ENCODE measurements at places on chromosomes 12 and 14.

DNA sequence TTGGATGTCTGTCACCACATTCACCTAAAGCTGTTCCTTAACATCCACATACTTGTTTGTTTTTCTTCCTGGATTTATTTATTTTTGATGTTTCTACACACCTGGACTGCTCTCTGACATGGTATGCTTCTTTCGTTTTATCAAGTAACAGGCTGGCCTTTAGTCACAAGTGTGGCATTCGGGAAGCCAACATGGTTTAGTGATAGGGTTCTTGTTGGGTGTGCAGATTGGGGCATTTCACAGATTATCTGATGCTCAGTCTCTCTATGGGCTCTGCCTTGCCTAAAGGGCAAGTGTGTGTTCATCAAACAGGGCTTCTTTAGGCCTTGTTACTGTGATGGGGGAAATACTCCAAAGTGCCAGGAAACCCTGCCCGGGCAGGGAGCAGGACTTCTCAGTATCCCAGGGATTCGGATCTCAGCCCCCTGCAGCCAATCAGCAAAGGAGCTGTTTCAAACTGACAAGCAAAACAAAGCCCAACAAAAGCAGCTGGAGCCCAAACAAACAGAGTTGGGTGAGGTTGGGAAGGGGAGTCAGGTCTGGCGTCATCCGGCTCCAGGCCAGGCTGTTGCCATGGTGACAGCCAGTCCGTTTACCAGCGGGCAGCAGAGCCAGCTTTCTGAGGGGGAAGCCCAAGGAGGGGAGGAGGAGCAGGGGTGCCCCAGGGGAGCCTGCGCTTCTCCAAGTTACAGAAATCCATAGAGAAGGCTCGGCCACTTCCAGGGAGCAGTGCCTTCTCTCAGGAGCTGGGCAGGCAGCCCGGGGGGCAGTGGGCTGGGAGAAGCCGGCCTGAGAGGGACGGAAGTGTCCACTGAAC, 31.9 kb downstream of the FOS start:
- peak; percentile 82 for DNase-seq

GRCh38 chr12:124633365-124634362, 66.3 kb upstream of the NCOR2 start:
- DNase-seq: no peak

DNA sequence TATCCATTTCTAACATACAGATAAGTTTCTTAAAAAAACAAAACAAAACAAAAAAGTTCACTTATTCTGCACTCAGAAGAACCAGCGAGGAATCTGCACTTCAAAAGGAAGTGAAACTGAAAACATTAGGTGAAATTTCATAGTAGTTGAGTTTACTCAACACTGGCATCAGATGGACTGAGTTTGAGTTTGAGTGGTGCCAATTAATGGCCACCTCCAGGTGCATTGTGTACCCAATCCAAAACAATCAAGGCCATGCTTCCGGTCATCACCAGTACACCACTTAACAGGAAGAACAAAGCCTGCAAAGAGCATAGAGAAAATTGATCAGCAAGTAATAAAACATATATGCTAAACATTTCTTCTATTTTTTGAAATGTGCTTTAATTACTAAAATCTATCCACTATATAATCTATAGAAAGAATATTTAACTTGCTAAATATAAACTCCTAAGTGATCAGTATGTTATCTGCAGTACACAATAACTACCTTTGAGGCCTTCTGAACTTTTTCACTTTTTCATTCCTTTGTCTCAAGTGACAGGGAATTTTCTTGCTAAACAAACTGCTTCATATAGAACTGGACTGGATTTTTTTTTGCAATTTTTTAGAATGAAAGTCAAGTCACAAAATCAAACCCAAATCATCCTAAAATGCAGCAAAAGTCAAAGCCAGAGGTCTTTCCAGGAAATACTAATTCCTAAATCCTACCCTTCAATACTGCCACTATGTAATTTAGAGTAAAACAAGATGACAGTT, 11.5 kb downstream of the SLC38A2 start:
- DNase-seq: no peak

DNA sequence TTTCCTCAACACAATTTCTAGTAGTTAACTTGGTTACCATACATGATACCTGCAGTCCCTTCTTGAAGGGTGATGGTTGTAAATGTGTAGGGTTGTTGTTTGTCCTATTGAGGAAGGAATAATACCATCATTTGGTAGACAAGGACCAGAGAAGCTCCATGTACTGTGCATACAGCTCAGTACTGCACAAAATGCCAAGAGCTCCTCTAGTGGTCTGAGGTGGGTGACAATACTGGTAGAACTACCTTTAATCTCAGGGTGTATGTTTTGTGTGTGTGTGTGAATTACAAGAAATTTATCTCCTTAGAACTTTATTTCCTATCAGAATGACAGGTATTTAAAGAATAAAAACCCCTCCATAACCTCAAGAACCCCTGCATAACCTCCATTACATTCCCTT, 575.3 kb downstream of the TMTC2 start:
- no peak for DNase-seq

- DNase-seq: no peak
Measured at GRCh38 chr14:90518069-90518940, 121.5 kb downstream of the CALM1 start.

DNA sequence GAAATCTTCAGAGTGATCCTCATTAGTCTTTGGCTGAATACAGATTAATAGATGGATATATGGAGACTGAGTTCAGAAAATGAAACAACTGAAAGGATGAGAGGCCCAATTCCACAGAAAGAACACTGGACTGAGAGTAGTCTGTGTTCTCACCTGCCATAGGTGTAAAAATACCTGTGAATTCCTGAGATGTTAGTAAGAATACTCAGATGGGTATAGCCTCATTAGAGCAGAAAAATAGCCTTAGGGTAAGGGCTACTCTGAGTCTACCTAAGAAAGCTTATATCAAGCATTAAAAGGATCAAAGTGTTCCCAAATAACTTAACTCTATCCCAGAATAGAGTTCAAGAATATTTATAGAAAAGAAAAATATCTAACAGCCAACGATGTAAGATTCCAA, 1510.3 kb upstream of the SEL1L start:
- DNase-seq: no peak

GRCh38 chr12:66863276-66863675, 184.4 kb upstream of the GRIP1 start:
- DNase-seq: no peak

GRCh38 chr14:53001787-53002378, 51.0 kb upstream of the FERMT2 start:
- no peak for DNase-seq
